ENCODE measurements at places on chromosomes 7 and 10.

DNA sequence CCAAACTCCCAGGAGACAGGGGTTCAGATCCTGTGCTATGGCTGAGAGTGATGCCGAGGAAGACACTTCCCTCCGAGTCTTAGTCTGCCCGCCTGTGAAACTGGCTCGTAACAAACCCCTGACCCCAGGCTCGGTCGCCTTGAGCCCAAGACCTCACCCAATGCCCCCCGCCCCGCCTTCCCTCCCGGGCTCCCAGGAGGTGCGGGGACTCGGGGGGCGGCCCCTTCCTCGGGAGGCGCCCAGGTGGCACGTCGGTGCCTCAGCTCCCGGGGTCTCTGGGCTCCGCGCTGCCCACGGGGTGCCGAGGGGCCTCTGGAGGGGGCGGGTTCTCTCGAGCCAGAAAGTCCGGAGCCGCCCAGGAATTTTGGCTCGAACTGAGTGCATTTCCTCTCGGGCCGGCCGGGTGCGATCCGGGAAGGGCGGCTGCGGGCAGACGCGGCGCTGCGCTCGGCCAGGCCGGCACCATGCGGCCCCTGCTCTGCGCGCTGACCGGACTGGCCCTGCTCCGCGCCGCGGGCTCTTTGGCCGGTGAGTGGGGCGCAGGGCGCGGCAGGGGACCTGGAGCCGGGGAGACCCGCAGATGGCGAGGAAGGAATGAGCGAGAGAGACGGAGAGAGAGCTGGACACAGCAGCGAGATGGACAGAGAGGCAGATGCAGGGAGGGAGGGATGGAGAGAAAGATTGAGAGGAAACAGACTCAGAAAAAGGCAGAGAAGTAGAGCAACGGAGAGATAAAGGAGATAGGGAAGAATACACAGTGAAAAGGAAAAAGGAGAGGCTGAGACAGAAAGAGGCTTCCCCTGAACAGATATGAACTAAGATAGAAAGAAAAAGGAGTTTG lies at the start of gene PLAC9:
PLAC9 (plus strand) TSS at position 432 of the 841 bp plus-strand sequence; CDS start at position 465, 33 bp downstream.
- no peak for DNase-seq

DNA sequence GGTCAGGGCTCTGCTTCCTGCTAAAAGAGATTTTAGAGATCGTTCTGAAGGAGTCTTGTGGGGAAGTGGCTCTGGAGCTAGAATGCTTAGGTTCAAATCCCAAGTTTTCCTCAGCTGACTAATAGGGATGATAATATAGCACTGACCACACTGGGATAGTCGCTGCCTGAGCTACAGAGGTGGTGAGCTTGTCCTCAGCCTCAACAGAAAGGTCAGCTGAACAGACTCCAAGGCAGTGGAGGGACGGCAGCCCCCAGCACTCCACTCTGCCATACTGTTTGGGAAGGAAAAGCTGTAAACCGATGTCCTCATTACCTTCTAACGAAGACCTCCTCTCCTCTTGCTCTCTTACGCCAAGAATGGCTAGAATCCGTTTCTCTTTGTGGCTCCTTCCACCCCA lies 36.2 kb downstream of the KAT6B start:
- no peak for DNase-seq

GRCh38 chr10:75166623-75166972 lies 44.0 kb upstream of the VDAC2 start:
- DNase-seq = no peak

DNA sequence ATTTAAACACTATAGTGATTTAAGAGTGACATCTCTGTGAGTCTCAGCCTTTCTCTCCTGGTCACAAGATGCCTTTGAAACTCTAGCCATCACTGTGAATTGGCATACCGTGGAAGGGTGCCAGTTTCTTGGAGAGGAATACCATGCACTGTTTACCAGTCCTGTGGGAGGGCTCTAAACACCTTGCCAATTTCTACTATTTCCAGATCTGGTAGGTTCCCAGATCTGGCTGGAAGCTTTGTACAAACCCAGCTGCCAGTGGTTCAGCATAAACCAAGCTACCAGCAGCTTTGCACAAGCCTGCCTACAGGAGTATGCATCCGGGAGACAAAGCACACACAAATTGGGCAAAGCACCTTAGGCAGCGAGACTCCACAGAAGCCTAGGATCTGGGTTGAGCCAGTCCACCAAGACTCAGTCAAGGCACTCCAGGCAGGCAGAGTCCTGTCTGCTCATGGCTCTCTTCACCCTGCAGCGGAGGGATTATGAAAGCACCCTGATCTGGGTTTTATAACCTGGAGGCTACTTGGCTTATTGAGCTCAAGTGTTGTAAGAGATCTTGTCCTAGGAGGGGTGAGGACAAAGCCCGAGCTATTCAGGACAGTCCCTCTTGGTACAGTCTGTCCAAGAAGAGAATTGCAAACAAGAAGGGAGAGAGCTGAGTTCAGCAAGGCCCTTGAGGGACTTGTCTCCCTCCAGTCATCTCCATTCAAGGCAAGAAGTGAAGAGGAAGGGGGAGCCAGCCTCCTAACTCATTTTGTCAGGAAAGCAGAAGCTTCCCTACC lies 23.6 kb downstream of the MCM10 start:
- no peak for DNase-seq

- DNase-seq = no peak
Observed at GRCh38 chr10:29533696-29534285, 101.0 kb downstream of the SVIL start.

GRCh38 chr10:71638822-71639719 lies 80.5 kb downstream of the C10orf105 start:
- DNase-seq = no peak

All from esophagus squamous epithelium (tissue), 5 donors.